ENCODE measurements at places on chromosomes 3 and 15.

DNA sequence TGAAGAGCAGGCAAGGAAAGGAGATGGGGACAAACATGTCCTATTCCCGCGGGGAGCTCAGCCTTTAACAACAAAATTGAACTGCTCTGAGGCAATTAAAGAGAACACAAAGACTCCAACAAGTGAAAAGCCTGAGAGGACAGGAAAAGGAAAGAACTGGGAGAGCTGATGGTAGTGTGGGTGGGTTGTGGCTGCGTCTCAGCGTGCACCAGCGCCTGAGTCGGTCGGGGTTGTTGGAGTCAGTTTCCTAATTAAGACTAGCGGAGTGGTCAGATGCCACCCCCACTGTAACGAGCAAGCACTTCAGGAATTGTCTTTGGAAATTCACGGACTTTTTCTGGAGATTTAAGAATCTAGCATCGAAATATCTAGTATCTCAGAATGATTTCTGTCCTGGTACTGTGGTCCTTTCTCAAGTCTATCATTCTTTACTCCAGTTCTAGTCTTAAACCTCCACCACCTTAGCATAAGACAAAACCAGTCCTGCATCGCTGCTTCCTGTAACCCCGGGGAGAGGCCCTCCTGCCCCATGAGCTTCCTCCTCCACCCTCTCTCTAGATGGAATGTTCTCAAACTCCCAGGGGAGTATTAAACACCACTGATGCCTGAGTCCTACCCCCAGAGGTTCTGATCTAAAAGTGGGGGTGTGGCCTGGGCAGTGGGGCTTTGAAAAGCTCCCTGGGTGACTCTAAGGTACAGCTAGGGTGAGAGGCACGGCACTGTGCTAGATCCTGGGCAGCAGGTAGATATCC lies 104.0 kb downstream of the CYP19A1 start:
- DNase-seq = no peak

- DNase-seq = no peak
These were observed 5.6 kb upstream of the CCDC13 start for GRCh38 chr3:42778644-42779043.

- no peak for DNase-seq
These were observed 59.0 kb upstream of the SMAD3 start for GRCh38 chr15:67006083-67007065.

- no peak for DNase-seq
These were observed 353.0 kb downstream of the MAGI1 start for GRCh38 chr3:65685621-65686235.

DNA sequence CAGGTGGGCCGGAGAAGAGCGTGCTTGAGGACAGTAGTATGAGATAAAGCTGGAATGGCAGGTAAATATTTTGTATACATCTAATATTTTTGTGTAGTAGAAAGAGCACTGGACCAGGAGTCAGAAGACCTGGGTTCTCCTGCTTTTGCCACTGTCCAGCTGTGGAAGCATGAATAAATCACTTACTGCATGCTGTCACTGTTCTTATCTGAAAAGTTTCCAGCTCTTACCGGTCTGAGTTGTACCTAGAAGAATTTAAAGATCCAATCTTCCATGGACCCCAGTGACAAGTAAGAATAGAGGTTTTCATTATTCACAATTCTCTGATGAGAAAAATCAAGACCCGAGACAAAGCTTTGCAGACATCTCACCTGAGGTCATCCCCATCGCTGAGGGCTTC lies 5.9 kb downstream of the XPC start:
- no peak for DNase-seq

- DNase-seq = no peak
These were observed 31.1 kb downstream of the ACAN start for GRCh38 chr15:88834211-88834812.

DNA sequence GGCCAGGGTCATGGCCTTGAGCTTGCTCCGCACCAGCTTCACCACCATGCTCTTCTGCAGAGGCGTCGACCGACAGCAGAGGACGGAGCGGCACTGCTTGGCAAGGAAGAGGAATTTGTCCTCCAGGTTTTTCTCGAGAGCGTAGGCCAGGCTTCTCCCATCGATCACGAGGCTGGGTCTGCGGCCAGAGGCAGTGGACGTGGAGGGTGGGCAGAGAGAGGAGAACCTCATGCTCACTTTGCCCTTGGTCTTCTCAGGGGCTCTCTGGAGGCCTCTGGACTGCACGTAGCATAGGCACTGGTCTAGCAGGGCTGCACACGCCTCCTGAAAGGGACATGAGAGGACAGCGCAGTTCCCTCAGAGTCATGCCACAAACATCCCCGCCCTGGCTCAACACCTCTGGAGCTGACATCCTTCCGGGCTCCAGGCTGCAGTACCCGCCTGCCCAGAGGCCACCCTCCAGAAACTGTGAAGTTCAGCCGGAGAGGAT lies 168.3 kb downstream of the ATP10A start:
- no peak for DNase-seq

DNA sequence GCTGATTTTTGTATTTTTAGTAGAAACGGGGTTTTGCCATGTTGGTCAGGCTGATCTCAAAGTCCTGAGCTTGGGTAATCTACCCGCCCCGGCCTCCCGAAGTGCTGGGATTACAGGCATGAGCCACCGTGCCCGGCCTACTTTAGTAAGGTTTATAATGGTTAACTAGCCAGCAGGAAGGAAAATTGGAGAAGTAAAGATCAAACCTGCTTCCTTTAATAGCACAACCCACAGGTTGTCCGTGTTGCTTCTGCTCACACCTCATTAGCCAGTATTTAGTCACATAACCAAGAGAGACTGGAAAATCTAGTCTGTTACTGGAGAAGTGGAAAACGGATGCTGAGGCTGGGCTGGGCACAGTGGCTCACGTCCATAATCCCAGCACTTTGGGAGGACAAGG lies 51.9 kb upstream of the TBL1XR1 start:
- no peak for DNase-seq

DNA sequence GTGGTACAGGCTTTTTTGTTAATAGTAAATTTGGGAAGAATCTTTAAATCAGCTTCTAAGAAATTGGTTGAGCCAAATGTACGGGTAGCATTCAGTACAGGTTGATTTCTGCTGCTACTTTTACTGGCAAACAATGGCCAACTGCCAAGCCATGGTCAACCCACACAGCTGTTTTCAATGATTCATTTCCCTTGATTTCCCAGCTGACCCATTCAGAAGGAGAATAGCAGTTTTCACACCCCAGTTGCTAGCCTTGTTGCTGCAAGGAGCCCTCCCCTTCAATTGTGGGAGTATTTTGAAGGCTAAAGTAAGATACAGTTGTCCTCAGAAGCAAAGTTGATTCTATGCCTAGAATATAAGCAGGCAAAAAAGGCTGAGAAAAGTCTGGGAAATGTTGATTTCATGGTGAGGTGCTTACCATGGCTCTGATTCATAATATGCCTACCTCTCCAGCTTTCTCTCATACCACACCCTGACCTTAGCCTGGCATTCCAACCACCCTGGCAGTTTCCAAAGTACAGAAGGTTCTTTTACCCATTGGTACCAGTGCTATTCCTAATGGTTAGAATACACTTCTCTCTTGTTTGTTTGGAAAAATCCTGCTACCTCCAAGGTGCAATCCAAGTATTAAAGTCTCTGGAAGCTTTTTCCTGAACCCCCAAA lies 320.3 kb upstream of the TGFBR2 start:
- peak; percentile 20 for DNase-seq

- DNase-seq = no peak
These were observed 16.1 kb upstream of the EBLN2 start for GRCh38 chr3:73045391-73045790.

DNA sequence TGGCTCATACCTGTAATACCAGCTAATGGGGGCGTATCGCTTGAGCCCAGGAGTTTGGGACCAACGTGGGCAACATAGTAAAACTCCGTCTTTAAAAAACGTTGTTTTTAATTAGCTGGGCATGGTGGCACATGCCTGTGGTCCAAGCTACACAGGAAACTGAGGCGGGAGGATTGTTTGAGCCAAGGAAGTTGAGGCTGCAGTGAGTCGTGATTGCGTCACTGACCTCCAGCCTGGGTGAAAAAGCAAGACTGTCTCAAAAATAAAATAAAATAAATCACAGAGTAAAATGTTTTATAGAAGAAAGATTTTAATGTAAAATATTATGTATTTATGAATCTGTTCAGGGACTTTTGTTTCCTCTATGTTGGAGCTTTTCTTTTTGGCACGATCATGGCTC lies 15.3 kb upstream of the STRIT1 start:
- DNase-seq = no peak

DNA sequence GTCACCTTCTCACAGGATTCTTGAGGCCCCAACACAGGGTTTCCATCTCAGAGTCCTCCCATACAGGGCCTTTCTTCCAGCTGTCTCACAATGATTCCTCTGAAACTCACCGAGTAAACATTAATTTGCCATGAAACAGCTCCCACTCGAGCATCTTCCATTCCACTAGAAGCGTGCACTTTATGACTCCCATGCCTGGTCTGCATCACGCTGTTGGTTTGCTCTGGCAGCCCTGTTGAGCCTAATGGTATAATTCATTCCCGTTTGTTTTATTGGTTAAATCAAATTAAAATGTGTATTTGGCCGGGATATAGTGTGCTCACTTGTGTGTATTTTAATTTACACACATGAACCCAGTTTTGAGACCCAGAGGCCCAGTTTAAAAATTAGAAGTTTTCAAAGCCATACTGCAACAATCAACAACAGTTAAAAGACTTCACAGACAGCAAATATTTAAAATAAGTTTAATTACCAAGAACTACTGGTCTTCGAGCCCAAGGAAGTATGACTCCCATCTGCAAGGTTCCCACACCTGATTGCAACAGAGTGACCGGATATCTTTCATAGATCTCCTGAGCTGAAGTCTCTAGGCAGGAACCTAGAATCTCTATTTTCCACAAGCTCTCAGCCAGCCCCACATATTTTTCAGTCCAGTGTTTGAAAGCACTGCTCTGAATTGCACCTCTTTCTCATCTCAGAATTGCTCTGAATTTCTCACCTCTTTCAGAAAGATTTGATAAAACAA lies 42.3 kb upstream of the GYG1 start:
- DNase-seq = no peak

DNA sequence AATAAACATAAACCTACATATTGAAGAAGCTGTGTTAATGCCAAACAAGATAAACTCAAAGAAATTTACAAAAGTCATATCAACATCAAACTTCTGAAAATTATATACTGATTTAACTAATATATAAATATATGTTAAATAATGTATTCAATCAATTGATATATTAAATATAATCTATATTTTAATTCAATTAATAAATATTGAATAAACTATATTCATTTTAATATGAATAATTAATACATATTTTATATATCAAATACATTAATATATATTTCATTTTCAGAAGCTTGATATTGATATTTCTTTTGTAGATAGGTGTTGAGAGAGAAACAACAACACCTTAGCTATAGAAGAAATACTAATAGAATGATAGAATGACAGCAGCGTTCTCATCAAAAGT lies 768.1 kb downstream of the MECOM start:
- no peak for DNase-seq

GRCh38 chr3:172877011-172877410 lies 126.5 kb downstream of the ECT2 start:
- DNase-seq = peak; percentile 93

DNA sequence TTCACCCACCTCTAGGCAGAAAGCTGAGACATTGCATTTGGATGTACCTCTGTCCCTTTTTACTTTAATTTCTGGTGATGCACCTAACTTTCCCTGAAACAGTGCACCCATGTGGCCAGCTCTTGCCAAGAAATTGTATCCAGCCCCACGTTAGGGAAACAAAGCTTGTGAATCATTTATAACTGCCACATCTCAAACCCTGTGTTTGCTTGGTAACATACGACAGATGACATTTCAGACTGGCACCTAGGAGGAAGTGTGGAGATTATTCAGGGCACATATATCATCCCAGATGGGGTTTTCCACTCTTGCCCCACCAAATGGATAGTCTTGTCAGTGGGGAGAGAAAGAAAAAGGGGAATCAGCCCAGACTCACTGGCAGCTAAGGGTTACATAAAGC lies 2.1 kb downstream of the CYB561D2 start:
- no peak for DNase-seq

GRCh38 chr3:50415816-50416215 lies 56.5 kb upstream of the TMEM115 start:
- DNase-seq = no peak

GRCh38 chr3:184633237-184633579 lies 71.6 kb downstream of the EPHB3 start:
- no peak for DNase-seq

DNA sequence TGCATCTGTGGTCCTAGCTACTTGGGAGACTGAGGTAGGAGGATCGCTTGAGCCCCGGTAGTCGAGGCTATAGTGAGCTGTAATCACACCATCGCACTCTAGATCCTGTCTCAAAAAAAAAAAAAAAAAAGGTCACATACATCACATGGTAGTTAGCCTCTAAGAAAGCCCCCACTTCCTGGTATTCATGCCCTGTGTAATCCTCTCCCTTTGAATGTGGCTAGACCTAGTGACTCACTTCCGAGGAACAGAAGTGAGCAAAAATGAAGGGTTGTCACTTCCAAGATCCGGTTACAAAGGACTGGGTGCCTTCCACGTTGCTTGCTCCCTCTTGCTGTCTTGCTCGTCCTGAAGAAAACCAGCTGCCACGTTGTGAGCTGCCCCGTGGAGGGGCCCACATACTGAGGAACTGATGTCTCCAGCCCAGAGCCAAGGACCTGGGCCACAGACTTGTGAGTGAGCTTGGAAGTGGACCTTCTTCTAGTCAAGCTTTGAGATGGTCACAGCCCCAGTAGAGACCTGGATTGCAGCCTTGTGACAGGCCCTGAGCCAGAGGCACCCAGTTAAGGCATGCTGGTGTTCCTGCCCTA lies 12.6 kb upstream of the LCTL start:
- DNase-seq = no peak

- no peak for DNase-seq
These were observed 42.5 kb upstream of the SNRK start for GRCh38 chr3:43243590-43244587.

DNA sequence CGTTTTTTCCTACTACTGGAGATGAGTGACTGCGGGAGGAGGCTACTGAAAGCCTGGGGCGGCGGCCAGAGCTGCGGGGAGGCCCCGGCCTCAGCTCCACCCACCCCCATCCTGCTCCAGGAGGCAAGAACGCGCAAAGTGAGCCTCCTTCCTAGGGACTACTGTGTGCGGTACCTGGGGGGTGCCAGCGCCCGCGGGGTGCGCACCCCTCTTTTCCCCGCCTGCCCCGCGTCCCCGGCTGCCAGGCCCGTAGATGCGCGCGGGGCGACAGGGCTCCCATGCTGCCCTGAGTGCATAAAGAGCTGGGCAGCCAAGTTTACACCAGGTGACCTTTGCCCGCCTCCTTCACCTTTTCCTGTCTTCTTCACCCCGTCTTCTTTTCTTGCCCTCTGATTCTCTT lies 2.5 kb upstream of the USF3 start:
- no peak for DNase-seq

DNA sequence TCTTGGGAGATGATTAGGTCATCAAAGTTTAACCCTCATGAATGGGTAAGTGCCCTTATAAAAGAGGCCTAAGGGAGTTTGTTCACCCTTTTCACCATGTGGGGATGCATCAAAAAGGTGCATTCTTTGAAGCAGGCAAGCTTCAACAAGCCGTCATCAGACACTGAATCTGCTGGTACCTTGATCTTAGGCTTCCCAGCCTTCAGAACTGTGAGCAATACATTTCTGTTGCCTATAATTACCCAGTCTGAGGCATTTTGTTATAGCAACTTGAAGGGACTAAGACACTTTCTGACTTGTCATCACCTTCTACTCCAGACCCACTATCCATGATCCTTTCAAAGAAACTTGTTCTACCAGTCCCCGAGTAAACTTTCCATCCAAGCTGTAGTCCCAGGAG lies 44.6 kb upstream of the LRRC58 start:
- no peak for DNase-seq
